SHP77 (cell line): ENCODE measurements at places on chromosomes 4 and X.
A peak's percentile ranks its signal among the peaks of the same experiment; 100 is the strongest.

DNA sequence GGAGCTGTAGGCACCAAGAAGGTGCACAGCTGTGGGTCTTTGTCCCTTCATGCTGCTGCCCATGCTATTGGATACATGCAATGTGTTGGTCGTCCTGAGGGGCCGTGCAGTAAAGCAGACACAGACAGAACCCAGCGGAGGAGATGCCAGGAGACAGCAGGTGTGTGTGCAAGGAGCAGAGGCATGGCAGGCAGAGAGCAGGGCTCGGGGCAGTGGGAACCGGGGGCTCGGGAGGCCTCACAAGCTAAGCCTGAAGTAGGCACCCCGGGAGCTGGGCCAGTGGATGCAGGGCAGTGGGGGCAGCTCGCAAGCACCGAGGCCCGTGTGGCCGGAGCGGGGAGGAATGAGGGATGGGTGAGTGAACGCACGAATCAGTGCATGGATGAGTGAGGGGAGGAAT, 13.2 kb downstream of the HTRA3 start:
- DNase-seq, result no peak

DNA sequence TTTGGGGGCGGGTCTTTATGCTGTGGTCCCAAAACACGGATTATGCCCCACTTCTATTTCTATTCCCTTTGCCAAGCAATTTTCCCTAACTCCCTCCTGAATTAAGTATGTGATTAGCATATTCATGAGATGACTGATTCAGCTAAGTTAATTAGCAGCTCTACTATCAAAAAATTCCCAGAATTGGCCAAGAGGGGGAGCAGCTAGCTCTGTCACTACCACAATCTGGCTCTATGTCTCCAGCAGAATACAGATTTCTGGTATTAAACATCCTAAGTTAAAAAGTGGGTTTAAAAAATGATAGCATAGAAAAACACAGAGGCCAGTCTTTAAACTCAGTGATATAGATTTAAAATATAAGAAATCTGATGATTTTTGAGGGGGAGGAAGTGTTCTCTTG, 80.3 kb downstream of the GPC4 start:
- no peak for DNase-seq

DNA sequence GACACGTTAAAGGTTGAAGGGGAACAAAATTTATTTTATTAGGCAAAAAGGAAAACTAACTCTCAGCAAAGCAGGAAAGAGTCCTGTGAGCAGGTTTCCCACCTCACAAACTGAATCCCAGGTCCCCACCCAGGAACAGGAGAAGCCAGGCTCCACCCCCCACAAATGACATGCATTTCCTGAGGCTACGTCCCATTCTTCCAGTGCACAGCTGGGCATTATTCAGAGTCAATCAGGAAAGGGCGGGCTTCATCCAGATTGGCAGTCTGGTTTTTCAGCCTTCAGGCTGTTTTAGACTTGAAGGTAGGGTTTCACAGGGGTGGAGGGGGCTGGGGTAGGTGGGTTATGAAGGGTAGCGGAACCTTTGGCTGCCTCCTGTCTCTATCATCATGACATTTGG, 11.9 kb upstream of the ASIC5 start:
- DNase-seq, result no peak

- DNase-seq, result no peak
Measured at GRCh38 chr4:114281164-114281960, 301.9 kb upstream of the ARSJ start.

- no peak for DNase-seq
Measured at GRCh38 chr4:85496933-85497332, 22.0 kb downstream of the ARHGAP24 start.

DNA sequence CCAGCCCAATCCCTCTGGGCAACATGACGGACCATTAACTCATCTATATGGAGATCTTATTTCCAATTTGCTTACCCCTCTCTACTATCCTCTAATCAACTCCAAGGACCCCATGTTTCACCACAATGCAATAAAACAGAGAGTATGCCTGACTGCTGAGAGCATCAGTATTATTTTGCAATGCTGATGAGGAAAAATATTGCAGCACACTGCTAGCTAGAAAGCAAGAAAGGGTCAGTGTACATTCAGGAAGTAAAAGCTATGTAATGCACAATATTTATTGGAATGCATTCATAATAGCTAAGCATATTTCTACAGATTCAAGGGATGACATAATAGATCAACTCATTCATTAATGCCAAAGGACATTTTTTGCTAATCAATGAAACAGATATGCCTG, 33.2 kb downstream of the ARAP2 start:
- no peak for DNase-seq

- DNase-seq, result no peak
Measured at GRCh38 chrX:14832151-14832550, 40.7 kb downstream of the FANCB start.

DNA sequence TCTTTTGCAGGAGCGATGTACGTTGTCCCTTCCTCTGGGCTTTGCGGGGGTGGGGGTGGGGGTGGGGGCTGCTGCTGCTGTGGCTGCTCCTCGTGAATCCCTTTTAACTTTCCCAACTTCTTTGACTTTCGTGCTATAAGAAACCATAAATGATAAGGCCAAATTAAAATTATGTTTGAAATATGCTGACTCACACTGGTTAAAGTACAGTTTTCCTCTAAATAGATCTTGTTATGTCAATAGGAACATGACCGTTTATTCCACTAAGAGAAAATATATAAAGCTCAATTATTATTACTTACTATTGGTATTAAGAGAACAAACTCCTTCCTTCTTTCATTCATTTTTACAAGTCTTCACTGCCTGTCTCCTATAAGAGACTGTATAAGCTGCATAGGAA, 287.4 kb downstream of the NR3C2 start:
- DNase-seq, result no peak

DNA sequence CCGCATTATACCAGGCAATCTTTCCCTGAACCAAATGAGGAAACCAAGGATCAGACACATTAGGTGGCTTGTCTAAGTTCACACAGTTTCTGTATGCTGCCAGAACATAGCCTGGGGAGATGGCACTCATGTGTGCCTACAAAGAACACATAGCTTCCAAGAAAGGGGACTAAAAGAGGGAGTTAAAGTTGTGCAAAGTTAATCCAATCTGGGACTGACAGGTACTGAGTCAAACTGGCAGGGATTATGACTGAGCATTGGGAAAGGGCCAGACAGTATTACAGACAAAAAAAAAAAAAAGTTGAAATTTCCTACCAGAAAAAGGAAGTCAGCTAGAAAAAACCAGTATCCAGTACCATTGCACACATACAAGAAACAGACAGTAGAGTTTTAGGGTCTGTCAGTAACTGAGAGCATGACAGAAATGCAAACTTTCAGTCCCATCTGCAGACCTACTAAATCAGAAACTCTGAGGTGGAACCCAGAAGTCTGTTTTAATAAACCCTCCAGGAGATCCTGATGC, 37.2 kb downstream of the ADAMTS3 start:
- no peak for DNase-seq

- peak; percentile 15 for DNase-seq
Measured at GRCh38 chr4:182917182-182918043, at the start of gene DCTD. Gene DCTD, minus strand, starts transcription at chr4:182917386. Its CDS starts 1,818 bp downstream, at chr4:182915568.

- no peak for DNase-seq
Measured at GRCh38 chr4:77777135-77777807, 41.9 kb downstream of the CNOT6L start.

- DNase-seq, result no peak
Measured at GRCh38 chrX:121014826-121015225, 29.3 kb upstream of the CT47A1 start.

DNA sequence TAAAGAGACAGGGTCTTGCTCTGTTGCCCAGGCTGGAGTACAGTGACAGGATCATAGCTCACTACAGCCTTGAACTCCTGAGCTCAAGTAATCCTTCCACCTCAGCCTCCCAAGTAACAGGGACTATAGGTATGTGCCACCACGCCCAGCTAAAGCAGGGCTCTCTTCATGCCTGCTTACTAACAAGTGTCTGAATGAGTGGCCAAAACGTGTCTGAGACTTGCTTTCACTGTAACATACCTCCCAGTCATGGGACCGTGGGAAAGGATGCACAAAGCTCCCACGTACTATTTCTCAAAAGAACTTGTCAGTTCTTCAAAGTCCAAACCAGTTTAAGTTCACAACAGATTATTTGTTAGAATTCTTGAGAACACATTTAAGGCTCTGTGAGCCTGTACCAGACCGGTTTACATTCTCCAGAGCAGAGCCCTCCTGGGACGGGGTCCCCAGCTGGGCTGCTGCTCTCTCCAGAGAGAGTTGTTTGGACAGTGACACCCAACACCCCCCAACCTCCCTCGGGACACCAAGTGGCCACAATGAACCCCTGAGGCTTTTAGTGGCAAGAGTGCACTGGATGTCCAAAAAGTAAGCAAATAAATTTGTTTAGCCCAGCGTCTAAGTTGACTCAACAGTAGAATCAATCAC, 24.1 kb downstream of the SH3KBP1 start:
- DNase-seq, result no peak

DNA sequence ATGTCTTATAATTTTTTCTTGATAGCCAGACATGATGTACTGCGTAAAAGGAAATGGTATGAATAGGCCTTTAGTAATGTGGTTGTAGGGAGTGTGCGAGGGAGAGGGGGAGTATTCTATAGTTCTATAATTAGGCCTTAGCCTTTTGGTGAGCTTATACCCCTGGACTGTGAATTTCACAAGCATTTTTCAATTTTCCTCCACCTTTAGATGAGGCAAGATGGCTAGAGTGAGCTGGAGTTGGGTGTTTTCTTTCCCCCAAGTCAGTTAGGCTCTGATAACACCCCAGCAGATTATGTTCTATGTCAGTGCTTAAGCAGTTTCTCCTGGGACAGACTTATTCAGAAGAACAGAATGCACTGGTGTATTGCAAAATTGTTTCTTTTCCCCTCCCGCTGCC, 210.2 kb upstream of the NPY2R start:
- no peak for DNase-seq

DNA sequence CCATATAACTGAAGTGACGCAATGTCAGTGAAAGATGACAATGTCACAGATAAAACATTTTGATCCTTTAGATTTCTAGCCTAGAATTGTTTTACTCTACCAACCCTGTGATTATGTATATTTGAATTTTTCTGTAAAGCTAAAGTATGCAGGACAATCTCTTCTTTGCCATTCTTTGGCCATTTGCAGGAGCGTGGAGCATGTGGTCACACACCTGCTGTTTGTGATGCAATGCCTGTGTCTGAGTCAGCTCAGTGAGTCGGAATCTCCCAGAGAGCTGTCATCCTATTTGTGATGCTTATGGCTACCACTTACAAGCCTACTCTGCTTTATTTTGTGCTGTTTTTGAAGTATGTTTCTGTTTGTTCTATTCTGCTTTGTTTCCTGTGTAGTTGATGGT, 214.5 kb downstream of the NAF1 start:
- DNase-seq, result no peak

GRCh38 chr4:146342600-146343192, 128.4 kb downstream of the REELD1 start:
- DNase-seq, result peak; percentile 17

DNA sequence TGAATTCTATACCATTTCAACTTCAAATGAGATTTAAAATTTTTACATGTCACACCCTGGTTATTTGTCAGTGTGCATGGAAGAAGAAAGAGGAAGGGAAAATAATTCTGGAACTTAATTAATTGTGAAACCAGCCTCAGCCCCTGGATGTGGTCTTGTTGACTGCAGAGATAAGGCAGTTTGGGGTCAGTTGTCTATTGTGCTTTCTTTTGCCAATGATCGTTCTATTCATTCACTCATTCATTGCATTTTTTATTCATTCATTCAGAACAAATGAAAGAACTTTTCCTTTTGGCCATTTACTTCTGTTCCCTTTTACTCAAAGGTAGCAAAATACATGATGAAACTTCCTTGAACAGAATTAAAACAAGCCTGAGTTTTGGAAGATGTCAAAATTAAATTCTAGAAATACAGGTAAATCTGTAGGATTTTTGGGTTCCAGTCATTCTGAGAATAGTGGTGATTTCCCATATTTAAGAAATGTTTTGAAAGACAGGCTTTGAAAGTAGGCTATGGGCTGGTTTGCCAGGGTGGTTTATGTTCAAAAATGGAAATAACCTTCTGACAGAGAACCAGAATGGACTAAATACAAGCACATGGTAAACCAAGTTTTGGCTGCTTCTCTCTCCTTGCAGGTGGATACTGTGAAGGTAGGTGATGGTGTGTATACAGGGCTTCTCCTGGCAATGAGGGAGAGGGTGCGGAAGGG, 35.7 kb downstream of the PARM1 start:
- DNase-seq, result no peak

DNA sequence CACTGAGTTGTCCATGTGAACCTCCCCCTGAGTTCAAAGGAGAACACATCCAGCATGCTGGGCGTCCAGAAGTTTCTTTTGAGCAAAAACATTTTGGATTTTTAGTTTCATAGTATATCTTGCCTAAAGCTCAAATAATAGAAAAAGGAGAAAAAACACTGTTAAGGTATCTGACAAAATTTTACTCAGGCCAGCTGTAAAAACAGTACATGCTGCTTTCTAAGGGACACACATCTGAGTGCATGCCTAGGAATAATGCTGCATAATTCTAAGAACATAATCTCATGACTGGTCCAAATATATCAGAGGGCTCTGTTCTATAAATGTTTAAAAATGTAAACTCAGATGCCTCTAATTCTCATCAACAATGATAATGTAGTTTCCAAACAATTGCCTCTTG, 561.3 kb upstream of the INTU start:
- no peak for DNase-seq
